Small intestine (tissue), 16 donors: ENCODE measurements at places on chromosomes 1 and 21. TPM values are rescaled to one million over a fixed set of nuclear protein-coding genes. Genes with fewer than 3 reads are reported as not detected.

DNA sequence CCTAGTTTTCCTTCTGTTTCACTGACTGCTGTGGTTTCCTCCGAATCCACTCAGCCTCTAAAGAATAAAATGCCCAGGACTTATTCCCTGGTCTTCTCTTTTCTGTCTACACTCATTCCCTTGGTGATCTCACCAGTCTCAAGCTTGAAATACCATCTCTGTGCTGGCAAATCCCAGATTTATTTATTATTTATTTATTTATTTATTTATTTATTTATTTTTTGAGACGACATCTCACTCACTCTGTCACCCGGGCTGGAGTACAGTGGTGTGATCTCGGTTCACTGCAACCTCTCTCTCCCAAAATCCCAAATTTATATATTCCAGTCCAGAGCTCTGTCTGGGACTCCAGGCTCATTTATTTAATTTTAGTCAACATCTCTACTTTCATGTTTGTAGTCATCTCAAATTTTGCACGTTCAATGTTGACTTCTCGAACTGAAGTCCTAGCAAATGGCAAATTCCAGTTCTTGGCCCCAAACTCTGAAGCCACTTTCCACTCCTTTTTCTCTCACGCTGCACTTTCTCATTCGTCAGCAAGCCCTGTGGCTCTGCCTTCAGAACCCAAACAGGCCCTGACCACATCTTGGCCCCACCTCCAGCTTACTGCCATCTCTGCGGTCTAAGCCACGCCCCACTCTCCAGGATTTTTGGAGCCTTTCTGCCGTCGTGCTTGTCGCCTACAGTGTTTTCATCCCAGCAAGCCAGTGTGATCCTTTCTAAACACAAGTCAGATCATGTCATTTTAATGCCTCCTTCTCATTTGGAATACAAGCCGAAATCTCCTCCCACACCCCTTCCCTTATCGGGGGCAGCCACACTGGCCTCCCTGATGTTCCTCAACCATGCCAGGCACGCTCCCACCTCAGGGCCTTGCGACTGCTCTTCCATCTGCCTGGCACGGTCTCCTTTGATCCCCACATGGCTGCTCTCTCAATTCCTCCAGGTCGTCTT, 14.2 kb upstream of the TENT5B start:
- H3K4me1 ChIP-seq: no peaks in the 10 kb centered on the region
- H3K27ac ChIP-seq: peak overlapping the region; percentile 30
- no peak overlapping the region for H3K4me3 ChIP-seq
- no peak for DNase-seq

DNA sequence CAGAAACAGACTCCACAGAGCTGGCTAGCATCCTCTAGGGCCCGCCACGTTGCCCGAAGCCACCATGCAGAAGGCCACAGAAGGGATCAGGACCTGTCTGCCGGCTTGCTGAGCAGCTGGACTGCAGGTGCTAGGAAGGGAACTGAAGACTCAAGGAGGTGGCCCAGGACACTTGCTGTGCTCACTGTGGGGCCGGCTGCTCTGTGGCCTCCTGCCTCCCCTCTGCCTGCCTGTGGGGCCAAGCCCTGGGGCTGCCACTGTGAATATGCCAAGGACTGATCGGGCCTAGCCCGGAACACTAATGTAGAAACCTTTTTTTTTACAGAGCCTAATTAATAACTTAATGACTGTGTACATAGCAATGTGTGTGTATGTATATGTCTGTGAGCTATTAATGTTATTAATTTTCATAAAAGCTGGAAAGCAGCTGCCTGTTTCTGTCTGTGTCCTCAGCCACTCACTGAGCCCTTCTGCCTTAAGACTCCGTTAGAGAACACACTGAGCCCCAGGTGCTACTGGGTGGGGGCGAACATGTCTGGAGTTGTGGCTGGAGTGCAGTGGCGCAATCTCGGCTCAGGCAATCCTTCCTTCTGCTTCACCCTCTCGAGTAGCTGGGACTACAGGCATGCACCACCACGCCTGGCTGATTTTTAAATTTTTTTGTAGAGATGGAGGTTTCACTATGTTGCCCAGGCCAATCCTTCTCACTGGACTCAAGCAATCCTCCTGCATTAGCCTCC, 14.8 kb downstream of the MFSD2A start:
- H3K4me3 ChIP-seq: no peak overlapping the region
- no peak overlapping the region for H3K27ac ChIP-seq
- no peaks in the 10 kb centered on the region for H3K4me1 ChIP-seq
- no peaks in the 10 kb centered on the region for H3K27me3 ChIP-seq
- H3K36me3 ChIP-seq: peaks cover 57% of the 10 kb centered on the region
- DNase-seq: no peak

GRCh38 chr1:76892675-76893074, 25.4 kb downstream of the ST6GALNAC5 start:
- no peaks in the 10 kb centered on the region for H3K36me3 ChIP-seq
- H3K4me3 ChIP-seq: no peak overlapping the region
- H3K27ac ChIP-seq: no peak overlapping the region
- H3K27me3 ChIP-seq: no peaks in the 10 kb centered on the region
- DNase-seq: no peak

GRCh38 chr21:45533361-45533845, 8.8 kb downstream of the SLC19A1 start:
- DNase-seq: peak; percentile 91
- no peaks in the 10 kb centered on the region for H3K27me3 ChIP-seq
- no peak overlapping the region for H3K4me3 ChIP-seq
- peaks cover 4% of the 10 kb centered on the region for H3K36me3 ChIP-seq
- peak overlapping the region; percentile 82 for H3K27ac ChIP-seq
- H3K4me1 ChIP-seq: no peaks in the 10 kb centered on the region

DNA sequence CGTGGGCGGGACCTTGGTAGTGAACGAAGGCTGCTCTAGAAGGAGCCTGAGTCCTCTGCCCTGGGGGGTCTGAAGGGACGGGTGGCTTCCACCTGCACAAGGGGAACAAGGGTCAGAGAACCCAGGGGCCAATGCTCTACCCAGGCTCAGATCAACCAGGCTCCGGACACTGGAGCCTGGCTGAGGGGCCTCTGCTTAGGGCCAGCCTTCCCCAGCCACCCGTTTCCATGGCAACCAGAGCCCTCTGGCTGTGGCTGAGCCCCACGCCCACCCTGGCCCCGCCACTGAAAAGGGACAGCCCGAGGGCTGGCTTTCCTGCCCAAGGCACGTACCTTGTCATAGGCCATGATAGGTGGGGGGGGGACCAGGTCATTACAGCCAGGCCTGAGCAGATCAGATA, 724.6 kb downstream of the PTPRU start:
- no peaks in the 10 kb centered on the region for H3K27me3 ChIP-seq
- no peak overlapping the region for H3K4me3 ChIP-seq
- H3K4me1 ChIP-seq: no peaks in the 10 kb centered on the region
- no peaks in the 10 kb centered on the region for H3K36me3 ChIP-seq
- H3K27ac ChIP-seq: no peak overlapping the region

- no peak overlapping the region for H3K27ac ChIP-seq
- no peaks in the 10 kb centered on the region for H3K27me3 ChIP-seq
- no peaks in the 10 kb centered on the region for H3K36me3 ChIP-seq
- no peak overlapping the region for H3K4me3 ChIP-seq
- no peak for DNase-seq
- H3K4me1 ChIP-seq: peaks cover 3% of the 10 kb centered on the region
Observed at GRCh38 chr1:230077436-230078213, 10.6 kb downstream of the GALNT2 start.

GRCh38 chr1:209723756-209724693, 19.4 kb downstream of the HSD11B1 start:
- no peak for DNase-seq
- no peaks in the 10 kb centered on the region for H3K36me3 ChIP-seq
- no peak overlapping the region for H3K27ac ChIP-seq

DNA sequence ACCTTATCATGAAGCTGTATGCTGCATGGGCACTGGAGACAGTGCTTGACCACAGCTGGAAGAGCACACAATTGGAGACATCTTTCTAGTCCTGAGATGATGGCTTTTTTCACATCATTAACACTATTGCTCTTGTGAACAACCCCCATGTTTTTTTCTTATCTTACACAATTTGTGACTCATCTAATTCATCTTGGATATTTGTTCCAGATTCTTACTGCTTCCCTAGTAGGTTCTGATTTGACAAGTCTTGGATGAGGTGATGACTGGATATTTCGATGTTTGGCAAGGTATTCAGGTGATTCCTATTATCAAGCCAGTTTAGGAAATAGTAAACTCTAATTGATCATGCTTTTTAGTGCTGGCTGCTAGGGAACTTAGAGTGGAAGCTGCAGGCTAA, 23.7 kb downstream of the HLX start:
- H3K4me3 ChIP-seq: no peak overlapping the region
- H3K27me3 ChIP-seq: no peaks in the 10 kb centered on the region
- H3K4me1 ChIP-seq: no peaks in the 10 kb centered on the region
- no peak overlapping the region for H3K27ac ChIP-seq
- DNase-seq: no peak
- no peaks in the 10 kb centered on the region for H3K36me3 ChIP-seq

- H3K4me3 ChIP-seq: peak overlapping the region; percentile 75
- peak overlapping the region; percentile 96 for H3K27ac ChIP-seq
- DNase-seq: peak; percentile 22
- peaks cover 10% of the 10 kb centered on the region for H3K27me3 ChIP-seq
- no peaks in the 10 kb centered on the region for H3K36me3 ChIP-seq
- H3K4me1 ChIP-seq: no peaks in the 10 kb centered on the region
Observed at GRCh38 chr1:35640380-35641232, 720 bp downstream of the PSMB2 start.

- H3K4me1 ChIP-seq: no peaks in the 10 kb centered on the region
- H3K27ac ChIP-seq: no peak overlapping the region
- H3K4me3 ChIP-seq: no peak overlapping the region
Observed at GRCh38 chr1:67997746-67998145, 52.7 kb downstream of the DIRAS3 start.

DNA sequence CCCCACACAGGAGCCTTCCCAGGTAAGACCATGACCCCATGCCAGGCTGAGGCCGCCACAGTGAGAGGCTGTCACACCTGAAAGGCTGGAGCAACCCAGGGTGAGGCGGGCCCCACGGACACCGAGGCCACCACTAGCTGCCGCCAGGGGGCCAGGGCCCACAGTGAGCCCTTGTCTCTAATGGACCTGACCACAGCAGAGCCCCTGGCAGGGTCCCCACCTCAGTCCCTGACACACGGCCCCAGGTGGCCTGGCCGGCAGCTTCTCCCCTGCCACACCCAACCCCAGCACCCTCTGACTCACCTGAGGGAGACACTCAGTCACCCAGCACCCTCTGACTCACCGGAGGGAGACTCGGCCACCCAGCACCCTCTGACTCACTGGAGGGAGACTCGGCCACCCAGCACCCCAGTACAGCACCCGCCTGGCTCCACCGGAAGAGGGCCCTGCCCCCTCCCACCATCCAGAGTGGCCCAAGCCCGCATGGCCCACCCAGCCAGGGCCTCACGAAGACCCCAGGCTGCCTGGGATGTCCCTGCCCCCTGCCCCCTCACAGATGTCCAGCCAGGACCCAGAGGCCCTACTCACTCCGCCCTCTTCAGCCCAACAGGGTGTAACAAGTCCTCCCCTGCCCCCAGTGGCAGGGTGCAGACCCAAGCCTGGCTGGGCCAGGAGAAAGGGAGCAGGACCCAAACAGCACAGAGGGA, 4.4 kb downstream of the DVL1 start:
- no peaks in the 10 kb centered on the region for H3K27me3 ChIP-seq
- H3K36me3 ChIP-seq: peaks cover 63% of the 10 kb centered on the region
- peaks cover 38% of the 10 kb centered on the region for H3K4me1 ChIP-seq

DNA sequence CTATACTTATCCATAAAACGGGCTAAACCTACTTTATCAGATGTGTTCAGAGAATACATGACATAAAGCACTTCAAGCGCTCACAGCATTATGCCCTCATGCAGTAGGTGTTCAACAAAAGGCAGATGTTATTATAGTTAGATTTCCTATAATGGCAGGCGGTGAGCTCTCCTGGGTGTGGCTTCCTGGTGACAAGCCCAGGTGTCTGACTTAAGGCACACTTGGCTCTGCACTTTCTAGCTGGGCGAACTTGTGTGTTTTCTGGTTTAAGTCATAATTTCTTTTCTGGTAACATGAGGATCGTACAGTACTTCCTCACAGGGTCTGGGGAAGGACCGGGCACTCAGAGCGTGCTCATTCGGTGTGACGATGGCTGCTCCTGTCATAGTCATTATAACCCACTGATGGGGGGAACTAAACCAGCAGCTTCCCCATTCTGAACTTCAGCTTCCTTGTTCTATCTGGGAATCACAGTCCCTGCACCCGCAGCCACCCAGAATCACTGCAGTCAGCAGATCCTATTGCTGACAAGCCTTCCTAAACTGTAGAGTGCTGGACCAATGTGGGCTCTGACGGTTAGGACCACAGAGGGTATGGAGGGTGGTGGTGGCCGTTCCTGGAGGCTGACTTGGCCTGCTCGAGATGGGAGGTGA, 52.8 kb downstream of the IGSF21 start:
- H3K27ac ChIP-seq: peak overlapping the region; percentile 53
- peak; percentile 4 for DNase-seq
- H3K4me1 ChIP-seq: no peaks in the 10 kb centered on the region
- no peaks in the 10 kb centered on the region for H3K27me3 ChIP-seq

- H3K4me3 ChIP-seq: no peak overlapping the region
- DNase-seq: no peak
- no peaks in the 10 kb centered on the region for H3K36me3 ChIP-seq
- no peak overlapping the region for H3K27ac ChIP-seq
- no peaks in the 10 kb centered on the region for H3K27me3 ChIP-seq
- H3K4me1 ChIP-seq: no peaks in the 10 kb centered on the region
Observed at GRCh38 chr1:222909586-222909985, 94.7 kb downstream of the DISP1 start.

DNA sequence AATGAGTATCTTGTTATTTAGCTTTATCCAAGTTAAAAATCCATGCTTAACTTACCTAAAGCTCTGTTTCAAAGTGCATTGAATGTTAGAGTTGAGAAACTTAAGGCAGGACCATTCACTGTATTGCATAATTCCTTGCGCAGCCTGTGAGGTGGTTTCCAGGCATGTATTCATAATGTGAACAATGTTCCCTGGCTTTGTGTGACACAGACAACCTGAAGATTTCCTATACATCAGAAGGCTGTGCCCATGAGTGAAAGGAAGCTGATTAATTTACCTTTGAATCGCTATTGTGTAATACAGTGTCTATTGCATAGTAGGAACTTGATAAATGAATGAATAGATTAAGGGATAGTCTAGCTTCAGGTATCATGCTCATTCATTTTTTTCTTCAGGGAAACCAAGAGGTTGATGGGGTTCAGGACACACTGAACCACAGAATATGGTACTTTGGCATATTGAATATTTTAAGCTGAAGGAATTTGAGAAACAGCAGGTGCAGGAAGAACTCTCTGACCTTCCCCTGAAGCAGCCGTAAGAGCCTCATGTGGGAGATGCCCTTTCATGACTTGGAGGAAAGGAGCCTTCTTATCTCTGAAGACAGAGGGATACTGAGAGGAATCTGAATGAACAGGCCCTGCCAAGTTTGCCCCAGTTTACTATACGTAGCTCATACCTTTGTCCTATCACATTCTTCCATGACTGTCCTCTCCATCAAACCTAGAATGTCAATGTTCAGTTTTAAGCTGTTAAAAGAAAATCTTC, 88.6 kb upstream of the GNG12 start:
- no peaks in the 10 kb centered on the region for H3K27me3 ChIP-seq
- H3K27ac ChIP-seq: no peak overlapping the region
- H3K4me3 ChIP-seq: no peak overlapping the region
- DNase-seq: no peak

GRCh38 chr1:74193908-74194307, 4.1 kb downstream of the LRRIQ3 start:
- H3K36me3 ChIP-seq: no peaks in the 10 kb centered on the region
- DNase-seq: no peak
- H3K4me1 ChIP-seq: no peaks in the 10 kb centered on the region
- H3K4me3 ChIP-seq: no peak overlapping the region

KRTAP13-3 gene
- not detected for polyA plus RNA-seq

OR6P1 gene
- polyA plus RNA-seq: not detected

LRRC7 gene
- polyA plus RNA-seq: 2.2 TPM
